Retina (tissue), 1 donor: ENCODE measurements at places on chromosomes 7 and 10.

GRCh38 chr10:76026176-76026771 is 594.9 kb downstream of the LRMDA start:
- DNase-seq, result no peak

- DNase-seq, result no peak
Measured at GRCh38 chr7:911791-912480, 35.6 kb downstream of the GET4 start.

DNA sequence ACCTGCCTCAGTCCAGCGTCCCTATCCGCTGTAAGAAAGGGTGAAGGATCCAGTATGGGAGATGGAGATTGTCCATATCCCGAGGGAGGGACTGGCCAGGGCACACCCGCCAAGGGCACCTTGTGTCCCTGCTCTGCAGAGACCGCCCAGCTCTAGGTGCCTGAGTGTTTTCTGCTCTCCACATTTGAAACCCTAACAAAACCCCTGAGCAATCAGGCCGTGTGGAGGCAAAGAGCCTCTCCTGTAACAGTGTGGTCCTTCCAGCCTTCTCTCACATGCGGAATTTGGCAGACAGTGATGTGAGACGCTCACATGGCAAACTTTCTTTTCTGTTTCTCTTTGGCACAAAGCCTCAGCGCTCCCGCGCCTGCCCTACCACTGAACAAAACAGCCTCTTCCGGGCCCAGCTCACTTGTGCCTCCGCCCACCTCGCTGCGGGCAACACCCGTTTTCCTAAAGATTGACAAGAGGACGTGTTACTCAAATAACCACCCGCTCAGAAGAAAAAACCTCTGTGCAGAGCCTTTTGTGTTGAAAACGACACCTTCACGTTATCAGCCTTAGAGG is 514.8 kb downstream of the DNAJB6 start:
- DNase-seq, result no peak

- DNase-seq, result no peak
Measured at GRCh38 chr7:35722054-35722849, 27.3 kb upstream of the HERPUD2 start.

- no peak for DNase-seq
Measured at GRCh38 chr10:17109475-17110207, 20.0 kb downstream of the CUBN start.

DNA sequence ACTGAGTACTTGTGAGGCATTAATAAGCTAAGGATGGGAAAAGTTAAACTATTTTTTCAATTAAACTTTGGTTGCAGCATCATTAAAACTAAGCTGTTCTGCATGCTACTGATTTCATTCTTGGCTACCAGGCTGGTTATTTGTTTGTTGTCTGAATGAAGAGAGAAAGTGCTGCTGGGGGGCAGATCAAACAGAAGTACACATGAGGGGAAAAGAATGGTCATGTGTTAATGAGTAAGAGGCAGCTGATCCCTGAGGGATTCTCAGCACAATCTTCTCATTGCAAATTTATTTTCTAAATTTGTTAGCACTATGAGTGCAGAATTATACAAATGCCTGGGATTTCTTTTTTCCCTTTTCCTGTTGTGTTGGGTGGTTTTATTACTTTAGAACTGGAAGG is 213.2 kb upstream of the HPS1 start:
- DNase-seq, result no peak

DNA sequence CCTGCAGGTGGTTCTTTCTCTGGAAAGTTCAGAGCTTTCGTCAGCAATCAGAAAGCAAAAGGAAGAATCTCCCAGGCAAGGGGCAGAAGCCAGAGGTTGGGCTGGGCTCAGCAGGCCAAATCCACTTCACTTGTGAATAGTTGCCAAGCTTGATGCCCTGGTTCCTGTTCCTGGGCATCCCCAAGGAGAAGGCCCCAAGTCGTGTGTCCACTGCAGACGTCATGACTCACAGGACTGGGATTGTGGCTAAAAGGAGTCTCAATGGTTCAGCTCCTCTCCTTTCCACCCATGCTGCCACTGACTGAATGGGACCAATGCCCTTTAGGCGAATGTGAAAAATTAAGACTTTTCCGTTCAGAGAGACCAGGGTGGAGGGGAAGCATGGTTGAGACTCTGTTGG is 38.6 kb upstream of the TRIM8 start:
- no peak for DNase-seq

GRCh38 chr7:5694912-5695726 is 86.3 kb downstream of the RNF216 start:
- no peak for DNase-seq

DNA sequence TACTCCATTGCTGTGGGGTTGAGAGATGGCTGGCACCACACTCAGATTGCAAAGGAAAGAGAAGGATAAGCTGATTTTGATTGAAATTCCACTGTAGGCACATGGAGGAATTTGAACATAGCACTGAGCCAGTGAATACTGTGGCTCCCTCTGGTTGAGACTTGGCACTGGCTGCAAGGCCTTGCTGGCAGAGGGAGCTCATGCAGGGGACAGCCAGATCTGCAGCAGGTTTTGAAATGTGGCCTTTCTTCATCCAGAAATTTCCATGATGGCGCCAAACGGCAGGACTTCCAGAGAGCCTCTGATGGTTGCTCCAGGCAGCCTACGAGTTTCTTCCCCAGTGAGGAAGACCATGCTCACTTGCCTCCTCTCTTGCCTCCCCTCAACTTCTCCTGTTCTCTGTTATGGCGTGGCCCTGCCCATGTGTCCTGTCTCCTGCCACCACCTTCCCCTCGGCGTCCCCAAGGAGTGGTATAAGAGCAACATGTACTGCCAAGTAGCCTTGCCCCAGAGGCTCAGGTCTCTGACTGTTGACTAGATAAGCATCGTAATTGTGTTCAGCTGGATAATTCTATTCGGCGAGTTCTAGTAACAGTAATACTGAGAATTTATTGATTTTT is 265.6 kb downstream of the CCDC3 start:
- DNase-seq, result no peak

DNA sequence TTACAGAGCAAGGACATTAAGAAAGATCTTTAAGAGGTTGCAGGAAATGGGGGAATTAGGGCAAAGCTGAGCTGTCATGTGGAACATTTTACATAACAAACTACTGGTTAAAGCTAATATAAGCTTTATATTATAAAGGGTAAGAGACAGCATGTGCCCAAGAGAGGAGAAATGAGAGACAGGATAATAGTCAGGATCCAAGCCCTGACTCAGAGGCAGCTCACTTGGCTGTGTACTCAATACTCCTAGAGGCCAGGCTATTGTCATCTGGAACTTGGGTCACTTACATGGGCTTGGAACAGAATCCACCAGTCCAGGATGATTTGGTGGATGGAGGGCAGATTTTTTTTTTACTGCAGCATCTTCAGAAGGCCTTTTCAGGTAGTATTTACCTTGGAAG is 418.6 kb upstream of the ZMIZ1 start:
- no peak for DNase-seq

GRCh38 chr7:36192053-36192824 is 39.2 kb downstream of the EEPD1 start:
- DNase-seq, result no peak

- DNase-seq, result no peak
Measured at GRCh38 chr10:63204667-63205391, 71.7 kb downstream of the NRBF2 start.

DNA sequence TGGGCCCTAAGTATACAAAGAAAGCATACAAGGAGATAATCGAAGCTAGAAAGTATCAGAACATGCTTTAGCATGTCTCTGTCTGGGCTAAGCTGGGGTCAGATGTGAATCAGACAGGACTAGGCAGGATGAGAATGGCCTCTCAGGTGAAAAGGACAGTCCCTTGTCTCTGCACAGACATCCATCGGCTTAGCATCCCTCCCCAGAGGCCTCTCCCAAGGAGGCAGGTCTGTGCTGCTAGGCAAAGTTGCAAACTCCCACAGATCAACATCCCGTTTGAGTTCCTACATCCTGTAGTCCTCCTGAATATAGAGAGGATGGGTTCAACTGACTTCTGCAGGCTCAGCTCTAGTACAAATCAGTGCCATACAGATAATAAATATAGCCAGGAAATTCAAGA is 24.5 kb downstream of the CHST15 start:
- no peak for DNase-seq

- DNase-seq, result no peak
Measured at GRCh38 chr7:32921896-32922295, 30.3 kb upstream of the KBTBD2 start.

- DNase-seq, result no peak
Measured at GRCh38 chr7:9671979-9672917, 1238.8 kb downstream of the NXPH1 start.

GRCh38 chr7:152911922-152912321 is 152.4 kb downstream of the ACTR3B start:
- peak; percentile 64 for DNase-seq

DNA sequence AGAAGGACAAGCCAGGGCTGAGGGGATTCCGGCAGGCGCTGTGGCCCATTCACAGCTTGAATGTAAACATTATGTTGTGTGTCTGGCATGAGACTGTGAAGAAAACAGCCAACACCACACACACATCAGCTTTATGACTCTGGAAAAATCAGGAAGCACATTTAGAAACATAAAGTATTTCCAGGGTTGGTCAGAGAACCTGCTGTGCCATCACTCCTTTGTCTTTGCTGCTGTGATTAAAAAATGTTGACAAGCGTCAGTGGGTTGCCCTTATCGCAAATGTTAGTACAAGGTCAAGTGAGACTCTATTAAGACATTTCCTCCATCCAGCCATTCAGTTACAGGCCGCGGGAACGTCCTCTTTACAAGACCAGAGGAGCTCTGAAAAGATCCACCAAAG is 95.4 kb downstream of the TAX1BP1 start:
- DNase-seq, result no peak

- DNase-seq, result no peak
Measured at GRCh38 chr7:44140341-44140740, 791 bp downstream of the MYL7 start.

GRCh38 chr7:117955046-117955445 is 81.8 kb upstream of the CTTNBP2 start:
- DNase-seq, result no peak

DNA sequence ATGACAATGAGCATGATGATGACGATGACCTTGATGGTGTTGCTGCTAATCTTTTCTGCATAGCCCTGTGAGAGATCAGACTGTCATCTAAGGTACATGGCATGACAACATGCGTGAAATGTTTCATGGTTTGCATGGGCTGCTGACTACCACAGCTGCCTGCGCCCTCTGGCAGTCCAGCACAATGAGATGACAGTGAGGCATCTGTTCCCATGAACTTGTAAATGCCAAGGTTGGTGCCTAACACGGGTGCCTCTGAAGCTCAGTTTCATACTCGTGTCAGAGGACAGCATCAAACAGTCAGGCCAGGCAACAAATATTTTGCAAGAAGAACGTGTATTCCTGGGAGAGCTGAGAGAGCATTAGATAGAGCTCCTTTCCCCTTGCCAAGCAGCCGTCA is 122.0 kb upstream of the PRKCQ start:
- peak; percentile 45 for DNase-seq
